GM23248 (cell line): ENCODE measurements at places on chromosomes 1 and 21. TPM values are rescaled to one million over a fixed set of nuclear protein-coding genes. Genes with fewer than 3 reads are reported as not detected.

TNFAIP8L2 gene
- polyA plus RNA-seq, result not detected in 2 replicates

ILDR2 gene
- not detected in 2 replicates for polyA plus RNA-seq

RABIF gene
- 16.5 and 17.0 TPM in 2 replicates for polyA plus RNA-seq

IFI44L gene
- polyA plus RNA-seq, result 0.23 and 0.47 TPM in 2 replicates

CLDN8 gene
- not detected in 2 replicates for polyA plus RNA-seq

KCNT2 gene
- 0.14 and 0.22 TPM in 2 replicates for polyA plus RNA-seq

FAM78B gene
- polyA plus RNA-seq, result 0.16 TPM in 1 of 2 replicates, not detected in the other

CXADR gene
- polyA plus RNA-seq, result 0.23 TPM in 1 of 2 replicates, not detected in the other

AVPR1B gene
- not detected in 2 replicates for polyA plus RNA-seq

MAN1C1 gene
- 0.29 and 0.43 TPM in 2 replicates for polyA plus RNA-seq

SUSD4 gene
- 0.49 and 1.1 TPM in 2 replicates for polyA plus RNA-seq

REN gene
- not detected in 2 replicates for polyA plus RNA-seq

HSD3B1 gene
- not detected in 2 replicates for polyA plus RNA-seq

AKT3 gene
- 8.1 and 9.1 TPM in 2 replicates for polyA plus RNA-seq

RAP1GAP gene
- 0.41 and 0.67 TPM in 2 replicates for polyA plus RNA-seq

SLC25A34 gene
- 0.20 and 0.29 TPM in 2 replicates for polyA plus RNA-seq

VSIG8 gene
- not detected in 2 replicates for polyA plus RNA-seq

KRTAP19-3 gene
- not detected in 2 replicates for polyA plus RNA-seq

TRIM67 gene
- polyA plus RNA-seq, result not detected in 2 replicates

MIXL1 gene
- not detected in 2 replicates for polyA plus RNA-seq

HCRTR1 gene
- polyA plus RNA-seq, result not detected in 2 replicates

S100A6 gene
- 2,862 and 2,893 TPM in 2 replicates for polyA plus RNA-seq

NTRK1 gene
- 0.08 and 0.09 TPM in 2 replicates for polyA plus RNA-seq

TMEM200B gene
- 5.1 and 6.3 TPM in 2 replicates for polyA plus RNA-seq

SMCP gene
- not detected in 2 replicates for polyA plus RNA-seq

C21orf58 gene
- 3.2 and 3.7 TPM in 2 replicates for polyA plus RNA-seq

PPIAL4G gene
- polyA plus RNA-seq, result not detected in 2 replicates

CRABP2 gene
- 64.1 and 68.6 TPM in 2 replicates for polyA plus RNA-seq

MPL gene
- polyA plus RNA-seq, result not detected in 2 replicates

OR6K3 gene
- polyA plus RNA-seq, result not detected in 2 replicates

DNAJC28 gene
- polyA plus RNA-seq, result 2.0 TPM in 2 replicates

CD101 gene
- not detected in 2 replicates for polyA plus RNA-seq

KIF17 gene
- 0.10 and 0.31 TPM in 2 replicates for polyA plus RNA-seq

ENTREP3 gene
- 8.0 TPM in 2 replicates for polyA plus RNA-seq
